Endothelial cell (in vitro differentiated cells): ENCODE measurements at places on chromosomes 2 and 18.

GRCh38 chr2:156541229-156541628 is 105.0 kb downstream of the GPD2 start:
- DNase-seq, result no peak

GRCh38 chr2:43081131-43081765 is 145.2 kb downstream of the ZFP36L2 start:
- no peak for DNase-seq

GRCh38 chr2:128501006-128501690 is 182.5 kb upstream of the HS6ST1 start:
- no peak for DNase-seq

GRCh38 chr2:241218131-241219029 is 29.9 kb downstream of the ANO7 start:
- DNase-seq, result peak; percentile 66

DNA sequence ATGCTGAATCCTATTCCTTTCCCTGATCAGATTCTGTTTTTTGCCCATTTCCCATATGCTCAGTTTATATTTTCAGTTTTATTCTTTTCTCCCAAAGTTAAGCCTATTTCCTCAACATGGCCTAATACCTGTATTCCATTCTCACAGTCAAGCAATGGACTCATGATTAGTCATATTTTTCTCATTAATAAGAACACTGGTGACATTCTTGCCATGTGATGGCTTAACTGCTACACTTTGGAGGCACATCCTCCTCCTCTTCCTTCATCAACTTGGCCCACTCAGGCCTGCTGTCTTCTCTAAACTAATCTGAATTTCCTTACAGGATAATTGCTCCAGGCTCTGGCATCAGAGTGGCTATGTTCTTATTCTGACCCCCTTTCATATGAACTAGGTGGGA is 679.2 kb downstream of the NYAP2 start:
- DNase-seq, result no peak
